RWPE2 (cell line): ENCODE measurements at places on chromosomes 2 and 18.

DNA sequence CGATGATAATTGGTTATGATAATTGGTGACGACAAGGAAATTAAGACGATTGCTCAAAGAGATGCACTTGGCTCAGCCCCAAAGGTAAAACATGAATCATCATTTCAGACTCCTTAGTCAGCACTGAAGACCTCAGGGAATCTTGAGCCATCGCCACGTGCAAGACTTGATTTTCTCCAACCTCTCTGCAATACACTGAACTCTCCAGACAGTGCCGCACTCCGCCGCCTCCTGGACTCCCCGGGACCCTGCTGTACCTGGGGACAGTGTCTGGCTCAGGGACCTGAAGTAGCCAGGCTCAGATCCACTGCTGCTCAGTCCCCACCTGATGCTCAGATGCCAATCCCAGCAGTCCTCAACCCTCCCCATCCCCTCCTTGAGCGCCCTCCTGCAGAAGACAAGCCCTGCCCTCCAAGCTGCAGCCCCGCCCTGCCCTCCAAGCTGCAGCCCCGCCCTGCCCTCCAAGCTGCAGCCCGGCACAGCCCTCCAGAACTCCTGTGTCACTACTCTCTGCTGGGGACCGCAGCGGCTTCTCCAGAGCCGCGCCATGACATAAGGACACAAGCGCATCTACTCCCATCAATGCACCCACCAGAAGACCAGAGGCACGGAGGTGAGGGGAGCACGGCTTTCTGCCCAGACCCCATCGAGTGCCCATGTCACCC lies 1.1 kb downstream of the TMEM18 start:
- DNase-seq = no peak

DNA sequence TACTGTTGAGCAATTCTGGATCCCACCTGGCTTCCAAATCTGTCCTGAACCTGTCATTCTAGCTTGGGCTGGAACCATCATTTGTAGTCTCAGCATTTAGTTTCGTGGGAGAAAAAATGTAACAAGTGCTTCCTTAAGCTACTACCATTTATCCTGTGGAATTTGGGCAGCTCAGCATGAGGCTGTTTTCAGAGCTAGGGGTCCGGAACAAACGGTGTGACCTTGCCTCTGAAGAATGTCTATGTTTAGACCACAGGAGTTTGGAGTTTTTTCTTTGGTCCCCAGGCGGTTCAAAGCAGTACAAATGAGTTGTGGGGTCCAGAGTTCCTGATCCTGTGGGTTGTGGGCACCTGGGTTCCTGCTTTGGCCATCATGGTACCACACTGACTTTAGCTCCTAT lies 59.1 kb upstream of the TMEM178A start:
- no peak for DNase-seq

GRCh38 chr2:215794829-215795546 lies 218.4 kb downstream of the MREG start:
- no peak for DNase-seq

GRCh38 chr2:46955764-46956163 lies 40.2 kb upstream of the MCFD2 start:
- no peak for DNase-seq

- no peak for DNase-seq
Measured at GRCh38 chr2:203918264-203918663, 18.3 kb upstream of the ICOS start.

GRCh38 chr2:235607546-235608199 lies 113.8 kb downstream of the AGAP1 start:
- DNase-seq = no peak

DNA sequence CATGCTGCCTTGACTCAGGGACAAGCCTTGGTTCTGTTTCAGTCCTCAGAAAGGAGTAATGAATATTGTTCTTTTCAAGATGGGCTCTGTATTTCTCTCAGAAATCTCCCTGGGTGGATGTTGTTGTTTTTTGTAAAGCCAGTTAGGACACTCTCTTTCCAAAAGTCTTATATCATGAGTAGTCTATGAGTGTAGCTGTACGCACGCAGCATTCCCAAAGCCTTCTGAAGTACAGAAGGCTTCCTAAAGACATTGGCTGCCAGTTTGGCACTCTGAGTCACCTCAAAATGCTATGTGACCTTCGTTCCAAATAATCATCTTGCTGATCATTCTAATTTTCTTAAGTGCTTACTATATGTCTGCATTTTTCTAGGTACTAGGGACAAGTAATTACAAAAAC lies 16.7 kb upstream of the GTF2A1L start:
- no peak for DNase-seq

DNA sequence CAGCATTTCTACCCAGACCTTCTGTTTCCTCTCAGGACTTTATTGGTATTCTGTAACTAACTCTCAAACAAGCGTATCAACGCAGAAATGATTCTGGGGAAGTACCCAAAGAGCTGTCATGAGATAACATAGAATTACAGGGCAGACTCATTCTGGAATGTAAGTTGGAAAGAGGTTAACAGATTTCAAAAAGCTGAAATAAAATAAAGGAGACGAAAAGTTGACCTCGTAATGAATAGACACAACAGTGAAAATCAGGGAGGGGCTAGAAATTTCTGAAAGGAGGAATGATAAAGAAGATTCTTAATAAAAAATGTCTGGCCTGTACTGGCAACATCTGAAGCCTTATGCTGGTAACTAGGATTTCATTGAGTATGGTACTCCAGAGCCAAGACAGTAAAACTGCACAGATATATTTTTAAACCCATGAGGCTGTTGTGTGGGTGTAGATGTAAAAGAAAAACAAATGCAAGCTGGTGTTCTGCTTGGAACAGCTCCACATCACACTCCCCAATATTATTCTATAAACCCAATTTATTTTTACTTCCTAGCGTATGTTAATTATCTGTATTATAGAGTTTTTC lies 23.9 kb downstream of the RBMS1 start:
- DNase-seq = no peak

DNA sequence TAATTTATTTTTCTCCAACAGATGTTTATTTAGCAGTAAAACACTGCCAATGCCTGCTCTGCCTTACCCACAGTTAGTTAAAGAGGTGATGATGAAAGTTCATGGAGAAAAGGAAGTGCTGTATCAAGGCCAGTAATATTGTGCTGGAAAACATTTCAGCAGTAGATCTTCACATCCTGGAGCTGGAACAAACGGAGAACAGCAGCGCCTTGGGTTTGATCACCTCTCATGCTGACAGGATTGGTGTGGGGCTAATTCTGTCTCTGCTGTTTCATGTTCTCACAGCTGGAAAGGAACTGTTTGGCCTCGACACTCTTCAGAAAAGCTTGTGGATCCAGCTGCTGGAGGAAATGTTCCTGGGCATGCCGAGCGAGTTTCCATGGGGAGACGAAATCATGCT lies 61.5 kb upstream of the RPE start:
- DNase-seq = no peak

DNA sequence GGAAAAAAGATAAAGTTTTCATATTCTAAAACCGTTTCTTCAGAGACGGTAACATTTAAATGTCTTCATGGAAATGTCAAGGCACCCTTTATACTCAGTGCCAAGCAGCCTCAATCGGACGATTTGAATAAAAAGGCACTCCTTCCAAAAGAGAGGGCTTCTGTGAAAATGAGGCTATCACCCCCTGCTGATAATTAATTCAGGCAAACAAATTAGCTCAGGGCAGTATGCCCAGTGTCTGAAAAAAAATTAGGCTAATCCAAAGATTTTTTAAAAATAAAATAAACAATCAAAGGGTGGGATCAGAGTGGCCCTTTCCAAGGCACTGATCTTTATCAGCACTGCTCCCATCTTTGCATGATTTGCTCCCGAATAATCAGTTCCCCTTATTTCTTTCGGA lies 151.0 kb upstream of the PID1 start:
- DNase-seq = no peak

GRCh38 chr2:45904267-45904945 lies 252.9 kb downstream of the PRKCE start:
- no peak for DNase-seq

DNA sequence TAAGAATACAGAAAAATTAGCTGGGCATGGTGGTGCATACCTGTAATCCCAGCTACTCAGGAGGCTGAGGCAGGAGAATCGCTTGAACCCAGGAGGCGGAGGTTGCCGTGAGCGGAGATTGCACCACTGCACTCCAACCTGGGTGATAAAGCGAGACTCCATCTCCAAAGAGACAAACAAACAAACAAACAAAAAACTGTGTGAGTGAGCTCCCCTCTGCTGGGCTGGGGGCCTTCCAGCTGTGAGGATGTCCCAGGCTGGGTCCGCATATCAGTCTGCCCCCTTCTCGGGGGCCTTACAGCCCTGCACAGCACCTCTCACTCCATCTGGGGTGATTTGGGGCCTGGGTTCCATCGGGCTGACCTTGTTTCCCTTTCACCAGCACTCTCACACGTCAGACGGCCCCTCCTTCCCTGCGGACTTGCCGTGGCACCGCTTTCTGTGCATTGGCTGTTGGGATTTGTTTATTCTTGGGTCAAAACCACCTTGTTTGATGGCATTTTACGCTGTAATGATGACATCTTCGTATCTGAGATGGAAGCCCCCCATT lies 2.8 kb upstream of the KLHL30 start:
- no peak for DNase-seq

GRCh38 chr18:12258719-12259705 lies 4.9 kb downstream of the CIDEA start:
- DNase-seq = no peak

GRCh38 chr2:122528061-122528460 lies 772.6 kb downstream of the TSN start:
- DNase-seq = no peak

- DNase-seq = peak; percentile 70
Measured at GRCh38 chr2:133434959-133435668, 133.1 kb downstream of the NCKAP5 start.

GRCh38 chr2:120952318-120952717 lies 216.7 kb downstream of the GLI2 start:
- DNase-seq = no peak

- no peak for DNase-seq
Measured at GRCh38 chr2:141528990-141529389, 601.8 kb downstream of the LRP1B start.

- DNase-seq = no peak
Measured at GRCh38 chr2:95024371-95024770, 1.1 kb upstream of the MAL start.

- peak; percentile 88 for DNase-seq
Measured at GRCh38 chr2:96927405-96928171, 57.7 kb upstream of the SEMA4C start.

DNA sequence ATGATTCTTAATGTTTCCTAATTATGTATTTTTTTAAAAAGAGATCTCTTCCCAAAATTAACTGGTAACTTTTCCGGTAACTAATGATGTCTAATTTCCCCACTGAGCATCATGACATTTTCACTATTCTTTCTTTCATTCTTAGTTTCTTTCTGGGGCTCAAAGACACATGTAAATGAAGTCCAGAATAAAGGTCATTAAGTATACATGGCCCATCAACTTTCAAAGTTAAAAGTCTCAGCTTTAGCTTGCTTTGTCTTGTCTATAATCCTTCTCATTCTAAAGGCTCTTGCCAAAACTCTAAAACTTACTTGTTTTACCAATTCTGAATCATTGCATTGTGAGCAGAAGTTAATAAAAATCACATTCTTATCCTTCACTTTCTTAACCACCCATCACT lies 53.6 kb downstream of the ASXL2 start:
- DNase-seq = no peak

- DNase-seq = no peak
Measured at GRCh38 chr2:146870691-146871090, 974.1 kb upstream of the ACVR2A start.
